ENCODE measurements at places on chromosomes 7 and 10.

GRCh38 chr7:98760201-98760651 lies 109.6 kb downstream of the TMEM130 start:
- DNase-seq = no peak

- no peak for DNase-seq
Observed at GRCh38 chr10:27192284-27192683, 37.1 kb downstream of the MASTL start.

GRCh38 chr10:34908481-34908880 lies 93.4 kb upstream of the PARD3 start:
- DNase-seq = no peak

DNA sequence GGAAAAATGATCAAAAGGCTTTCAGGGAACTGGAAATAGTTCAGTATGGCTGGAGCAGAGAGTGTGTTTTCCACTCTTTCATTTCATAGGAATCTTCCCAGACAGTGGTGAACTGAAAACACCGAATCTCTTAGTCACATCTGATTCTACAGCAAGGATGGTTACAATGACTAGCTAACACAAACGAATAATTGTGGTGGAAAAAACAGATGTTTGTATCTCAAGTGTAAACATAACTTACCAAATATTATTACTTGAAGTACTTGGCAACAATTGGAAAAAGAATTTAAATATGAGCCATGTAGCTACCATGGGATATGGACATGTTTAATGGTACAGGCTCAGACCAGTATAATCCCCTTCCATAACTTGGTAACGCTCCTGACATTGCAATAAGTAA lies 21.1 kb upstream of the BPGM start:
- DNase-seq = no peak

- no peak for DNase-seq
Observed at GRCh38 chr7:12178317-12178716, 32.8 kb upstream of the TMEM106B start.

DNA sequence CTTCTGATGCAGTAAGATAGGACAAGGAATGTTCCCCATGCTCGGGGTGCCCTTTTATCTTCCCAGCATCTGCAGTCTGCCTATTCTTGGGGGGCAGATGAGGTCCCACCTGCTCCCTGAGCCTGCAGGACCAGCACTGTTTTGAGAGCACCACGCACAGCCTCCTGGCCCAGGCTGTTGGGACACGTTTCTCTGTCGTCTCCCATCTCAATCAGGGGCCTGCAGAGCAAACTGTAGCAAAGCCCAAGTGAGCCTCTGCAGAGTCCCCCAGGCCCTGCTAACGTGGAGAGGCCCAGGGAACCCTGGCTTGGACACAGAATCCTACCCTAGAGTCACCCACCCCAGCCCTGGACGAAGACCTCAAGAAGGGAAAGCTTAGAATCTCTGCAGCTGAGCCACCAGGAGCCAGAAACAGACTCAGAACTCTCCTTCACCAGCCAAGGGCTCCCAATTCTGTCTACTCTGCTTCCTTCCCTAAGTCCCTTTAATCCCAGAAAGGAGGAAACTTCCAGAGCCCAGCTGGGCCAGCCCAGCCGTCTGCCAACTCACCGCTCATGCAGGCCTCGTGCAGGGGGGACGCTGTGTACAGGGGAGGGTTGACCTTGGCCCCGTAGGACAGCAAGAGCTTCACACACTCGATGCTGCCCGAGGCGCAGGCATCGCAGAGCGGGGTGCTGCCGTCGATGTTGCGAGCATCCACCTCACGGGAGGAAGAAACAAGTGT lies 15.6 kb downstream of the ASB13 start:
- no peak for DNase-seq

- no peak for DNase-seq
Observed at GRCh38 chr7:50145801-50146338, 52.8 kb upstream of the ZPBP start.

DNA sequence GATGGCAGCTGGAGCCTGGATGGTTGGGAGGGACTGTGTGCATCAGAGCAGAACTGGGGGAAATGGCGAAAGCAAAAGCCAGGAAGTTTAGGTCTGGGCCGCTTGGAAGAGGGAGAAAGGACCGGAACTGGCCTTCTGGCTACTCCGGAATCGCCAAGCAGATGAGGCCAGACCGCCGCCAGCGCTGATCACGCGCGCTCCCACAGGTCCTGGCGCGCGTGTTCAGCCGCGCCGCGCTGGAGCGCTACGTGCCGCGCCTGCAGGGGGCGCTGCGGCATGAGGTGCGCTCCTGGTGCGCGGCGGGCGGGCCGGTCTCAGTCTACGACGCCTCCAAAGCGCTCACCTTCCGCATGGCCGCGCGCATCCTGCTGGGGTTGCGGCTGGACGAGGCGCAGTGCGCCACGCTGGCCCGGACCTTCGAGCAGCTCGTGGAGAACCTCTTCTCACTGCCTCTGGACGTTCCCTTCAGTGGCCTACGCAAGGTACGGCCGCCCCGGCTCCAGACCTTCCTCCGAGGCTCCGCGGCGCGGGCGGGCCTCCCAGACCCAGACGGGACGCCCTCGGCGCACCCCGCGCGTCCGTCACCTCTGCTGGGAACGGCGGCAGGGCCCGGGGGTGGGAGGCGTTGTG lies 2.0 kb downstream of the CYP26C1 start:
- DNase-seq = peak; percentile 10

DNA sequence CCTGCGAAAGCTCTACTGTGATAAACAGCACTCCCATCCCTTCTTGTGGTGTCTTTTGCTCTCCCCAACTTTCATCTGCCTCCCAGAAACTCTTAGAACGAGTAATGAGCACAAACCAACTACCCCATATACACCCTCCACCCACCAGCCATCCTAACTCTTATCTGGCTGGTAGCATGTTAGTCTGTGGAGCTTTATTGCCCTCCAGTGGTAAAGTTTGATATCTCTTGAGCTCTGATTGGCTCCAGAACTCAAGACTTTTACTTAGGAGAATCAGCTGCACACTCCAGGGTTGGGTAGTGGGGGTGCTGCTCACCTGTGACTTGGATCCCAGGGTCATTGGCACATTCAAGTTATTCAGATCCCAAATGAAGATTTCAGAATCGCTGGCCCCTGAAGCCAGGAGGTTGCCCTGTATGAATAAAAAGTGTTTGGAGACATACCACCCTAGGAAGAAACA lies 10.9 kb downstream of the SEC31B start:
- no peak for DNase-seq

DNA sequence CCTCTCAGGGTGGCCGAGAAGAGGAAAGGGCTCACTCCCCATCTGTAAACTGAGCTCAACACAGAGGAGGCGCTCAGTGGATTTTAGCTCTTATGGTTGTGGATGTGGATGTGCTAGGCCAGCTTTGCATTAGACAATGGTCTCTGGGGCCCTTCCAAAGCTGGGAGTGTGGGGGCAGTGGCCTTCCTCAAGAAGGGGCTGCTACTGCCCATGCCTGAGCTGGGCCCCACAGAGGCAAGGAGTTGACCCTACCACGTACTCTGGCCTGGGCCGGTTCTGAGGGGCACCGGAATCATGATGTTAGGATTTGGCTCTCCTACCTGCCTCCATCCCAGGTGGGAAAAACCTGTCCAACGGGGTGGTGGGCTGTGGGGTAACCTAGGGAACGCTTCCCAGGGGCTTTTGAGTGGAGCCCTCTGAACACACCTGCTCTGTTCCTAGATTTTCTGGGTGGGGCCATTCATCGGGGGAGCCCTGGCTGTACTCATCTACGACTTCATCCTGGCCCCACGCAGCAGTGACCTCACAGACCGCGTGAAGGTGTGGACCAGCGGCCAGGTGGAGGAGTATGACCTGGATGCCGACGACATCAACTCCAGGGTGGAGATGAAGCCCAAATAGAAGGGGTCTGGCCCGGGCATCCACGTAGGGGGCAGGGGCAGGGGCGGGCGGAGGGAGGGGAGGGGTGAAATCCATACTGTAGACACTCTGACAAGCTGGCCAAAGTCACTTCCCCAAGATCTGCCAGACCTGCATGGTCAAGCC lies 11.5 kb downstream of the AQP1 start:
- DNase-seq = no peak

DNA sequence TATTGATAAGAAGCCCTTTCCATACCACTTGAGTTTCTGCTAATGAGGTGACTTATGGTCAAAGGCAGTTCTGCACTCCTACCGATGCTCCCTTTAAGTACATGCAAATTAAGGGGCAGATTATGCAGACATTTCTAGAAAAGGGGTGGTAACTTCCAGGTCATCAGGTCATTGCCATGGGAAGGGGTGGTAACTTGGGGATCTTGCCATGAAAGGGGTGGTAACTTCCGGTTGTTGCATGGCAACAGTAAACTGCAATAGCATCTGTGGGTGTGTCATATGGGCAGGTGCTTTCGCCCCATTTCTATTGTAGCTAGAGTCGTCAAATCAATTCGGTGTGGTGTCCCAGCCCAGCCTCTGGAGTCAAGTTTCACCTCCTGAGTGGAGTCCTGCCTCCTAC lies 150.9 kb downstream of the UBE2H start:
- no peak for DNase-seq

Data from T follicular helper cell (primary cell).